ENCODE measurements at places on chromosomes 12 and 14.

GRCh38 chr12:72295744-72296143, 23.6 kb downstream of the TRHDE start:
- no peak for DNase-seq

DNA sequence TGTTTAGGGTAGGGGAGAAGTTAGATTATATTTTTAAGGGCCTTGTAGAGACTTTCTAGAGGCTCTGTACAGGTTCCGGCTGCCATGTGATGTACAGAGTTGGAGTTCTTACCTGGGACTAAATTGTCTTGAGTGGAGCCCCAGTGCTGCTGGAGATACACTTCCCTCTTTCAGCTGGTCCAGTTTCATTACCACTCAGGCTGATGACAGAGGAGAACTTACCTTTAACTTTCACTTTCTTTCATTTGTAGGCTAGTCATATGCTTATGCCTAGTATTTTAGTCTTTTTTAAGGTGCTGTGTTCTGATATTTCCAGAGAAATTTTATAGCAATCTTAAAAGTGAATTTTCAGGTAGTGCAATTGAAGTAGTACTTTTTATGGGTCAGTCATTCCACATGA, 117.3 kb downstream of the ERC1 start:
- DNase-seq = peak; percentile 56

DNA sequence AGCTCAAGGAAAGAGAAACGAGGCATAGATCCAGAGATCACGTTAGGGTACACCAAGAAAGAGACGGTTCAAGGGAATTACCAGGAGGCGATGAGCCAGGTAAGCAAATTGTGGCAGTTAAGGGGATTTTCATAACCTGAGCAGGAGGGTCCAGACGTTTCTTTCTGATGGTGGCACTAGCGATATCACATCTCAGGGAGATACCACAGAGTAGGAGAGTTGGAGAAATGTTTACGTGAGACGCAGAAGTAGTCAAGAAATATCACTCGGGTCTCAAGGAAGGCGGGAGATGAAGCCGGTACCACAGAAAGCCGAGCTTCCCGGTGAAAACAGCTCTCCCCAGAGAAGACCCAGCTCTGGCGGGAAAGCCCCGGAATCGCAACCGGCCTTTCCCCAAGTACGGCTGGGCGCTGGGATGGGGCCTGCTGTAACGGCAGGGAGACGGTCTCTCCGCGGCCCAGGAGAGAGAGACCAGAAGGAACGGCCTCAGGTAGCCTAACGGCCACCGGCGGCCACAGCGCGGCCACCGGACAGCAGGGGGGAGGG, 485 bp downstream of the SENP1 start:
- DNase-seq = no peak

DNA sequence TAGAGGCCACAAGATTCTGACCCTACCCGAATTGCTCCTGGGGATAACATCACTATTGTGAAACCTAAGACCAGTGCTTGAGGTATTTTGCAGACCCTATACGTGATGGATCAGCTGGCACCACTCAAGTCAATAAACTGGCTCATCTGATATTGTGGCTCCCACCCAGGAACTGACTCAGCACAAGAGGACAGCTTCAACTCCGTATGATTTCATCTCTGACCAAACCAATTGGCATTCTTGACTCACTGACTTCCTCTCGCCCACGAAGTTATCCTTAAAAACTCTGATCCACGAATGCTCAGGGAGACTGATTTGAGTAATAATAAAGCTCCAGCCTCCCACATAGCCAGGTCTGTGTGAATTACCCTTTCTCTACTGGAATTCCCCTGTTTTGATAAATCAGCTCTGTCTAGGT, 1036.1 kb upstream of the TMEM132C start:
- no peak for DNase-seq

GRCh38 chr12:102050660-102051430, 10.9 kb downstream of the WASHC3 start:
- DNase-seq = no peak

DNA sequence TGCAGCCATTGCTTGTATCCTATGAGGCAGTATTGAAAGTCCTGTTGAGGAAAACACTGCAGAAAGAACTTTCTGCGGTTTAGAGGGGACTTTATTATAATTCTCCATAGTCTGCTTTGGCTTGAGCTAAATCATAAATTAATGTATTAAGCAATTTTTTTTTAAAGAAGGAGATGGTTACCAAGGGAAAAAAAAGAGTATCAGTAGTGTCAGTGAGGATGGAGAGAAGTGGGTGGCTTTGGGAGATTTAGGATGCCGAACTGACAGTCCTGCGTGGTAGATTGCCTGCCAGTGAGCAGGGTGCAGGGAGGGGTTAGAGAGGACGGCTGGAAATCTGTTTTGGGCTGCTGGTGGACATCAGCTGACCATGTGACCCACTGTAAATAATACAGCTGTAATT, 96.8 kb downstream of the MYRFL start:
- no peak for DNase-seq

- peak; percentile 59 for DNase-seq
Measured at GRCh38 chr14:39266525-39266870, 32.8 kb downstream of the MIA2 start.

GRCh38 chr14:72332046-72332445, 399.8 kb downstream of the RGS6 start:
- no peak for DNase-seq

- DNase-seq = no peak
Measured at GRCh38 chr14:56367416-56367815, 212.2 kb upstream of the TMEM260 start.

- DNase-seq = no peak
Measured at GRCh38 chr14:63045612-63046320, 508 bp upstream of the KCNH5 start.

DNA sequence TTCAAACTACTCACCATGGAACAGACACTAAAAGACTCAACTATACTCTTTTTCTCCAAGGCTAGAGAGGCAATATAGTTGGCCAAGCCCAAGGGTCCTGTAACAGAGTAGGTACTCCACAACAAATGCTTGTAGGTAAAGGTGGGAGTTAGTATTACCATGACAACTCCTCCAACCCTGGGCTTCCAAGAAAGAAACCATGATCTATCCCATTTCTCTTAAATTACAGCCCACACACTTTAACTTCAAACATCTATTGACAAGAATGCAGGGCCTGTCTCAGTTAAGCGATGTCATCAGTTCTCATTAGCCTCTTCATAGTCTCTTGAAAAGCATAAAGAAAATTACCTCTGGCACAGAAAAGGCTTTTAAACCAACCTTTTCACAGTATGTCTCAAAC, 25.0 kb downstream of the ERH start:
- no peak for DNase-seq

DNA sequence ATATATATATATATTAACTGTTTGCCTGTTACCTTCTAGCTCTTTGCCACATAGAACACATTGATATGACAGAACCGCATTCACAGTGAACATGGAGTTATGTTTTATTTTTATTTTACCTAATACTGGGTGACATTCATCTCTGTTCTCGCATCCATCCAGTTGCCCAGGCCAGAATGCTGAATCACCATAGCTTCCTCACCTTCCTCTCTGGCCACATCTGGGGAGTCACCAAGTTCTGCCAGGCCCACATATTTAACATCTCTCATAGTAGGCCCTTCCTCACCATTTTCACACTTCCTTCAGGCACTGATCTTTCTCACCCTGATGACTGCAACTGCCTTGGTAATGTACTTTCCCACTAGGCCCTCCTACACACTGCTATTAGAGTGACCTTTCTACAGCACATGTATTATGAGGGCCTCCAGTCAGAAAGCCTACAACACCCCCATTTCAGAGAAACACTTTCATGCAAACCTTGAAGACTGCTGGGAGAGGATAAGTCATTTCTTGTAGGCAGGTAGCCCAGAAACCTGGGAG, 106.8 kb downstream of the LGR5 start:
- no peak for DNase-seq

GRCh38 chr12:87280356-87280755, 748.8 kb downstream of the C12orf50 start:
- peak; percentile 5 for DNase-seq

- no peak for DNase-seq
Measured at GRCh38 chr14:55650992-55651391, 71.0 kb downstream of the KTN1 start.

DNA sequence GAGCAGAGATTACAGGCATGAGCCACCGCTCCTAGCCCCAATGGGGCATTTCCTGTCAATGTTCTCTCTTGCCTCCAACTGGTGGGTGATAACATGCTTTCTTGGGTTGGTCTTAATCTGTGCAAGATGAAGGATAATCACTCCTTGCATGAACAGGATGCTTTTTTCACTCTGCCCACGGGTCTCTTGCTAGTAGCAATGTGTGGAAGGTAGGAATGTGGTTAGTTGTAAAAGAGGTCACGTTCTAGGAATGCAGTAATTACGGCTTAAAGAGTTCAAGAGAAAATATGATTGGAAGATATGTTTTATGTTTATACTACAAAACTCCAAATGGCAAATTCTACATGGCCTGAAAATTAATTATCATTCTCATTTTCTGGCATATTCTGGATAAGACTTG, 10.5 kb downstream of the RNASE10 start:
- DNase-seq = no peak
